Effector memory CD4-positive, alpha-beta T cell (primary cell): ENCODE measurements at places on chromosomes 2 and 18.

- H3K4me1 ChIP-seq, result no peaks in the 10 kb centered on the region
- H3K36me3 ChIP-seq, result no peaks in the 10 kb centered on the region
- no peaks in the 10 kb centered on the region for H3K27me3 ChIP-seq
- H3K27ac ChIP-seq, result no peak overlapping the region
Measured at GRCh38 chr18:61471541-61471940, 138.3 kb downstream of the CDH20 start.

- H3K27me3 ChIP-seq, result no peaks in the 10 kb centered on the region
- DNase-seq, result no peak
- no peak overlapping the region for H3K4me3 ChIP-seq
- H3K27ac ChIP-seq, result no peak overlapping the region
- H3K4me1 ChIP-seq, result no peaks in the 10 kb centered on the region
Measured at GRCh38 chr18:424071-424661, 76.3 kb downstream of the COLEC12 start.

- no peaks in the 10 kb centered on the region for H3K27me3 ChIP-seq
- H3K4me3 ChIP-seq, result no peak overlapping the region
- H3K4me1 ChIP-seq, result no peaks in the 10 kb centered on the region
- no peak for DNase-seq
- no peak overlapping the region for H3K27ac ChIP-seq
- no peaks in the 10 kb centered on the region for H3K36me3 ChIP-seq
Measured at GRCh38 chr2:215687149-215688031, 251.5 kb upstream of the FN1 start.

GRCh38 chr18:21853016-21853415 lies 112.4 kb downstream of the MIB1 start:
- no peak overlapping the region for H3K4me3 ChIP-seq
- H3K36me3 ChIP-seq, result peaks cover 10% of the 10 kb centered on the region
- H3K27me3 ChIP-seq, result no peaks in the 10 kb centered on the region
- DNase-seq, result no peak

- no peaks in the 10 kb centered on the region for H3K4me1 ChIP-seq
- H3K36me3 ChIP-seq, result peaks cover 16% of the 10 kb centered on the region
- H3K4me3 ChIP-seq, result no peak overlapping the region
Measured at GRCh38 chr2:32678825-32679224, 51.0 kb downstream of the TTC27 start.

GRCh38 chr2:120330946-120331822 lies 14.8 kb upstream of the INHBB start:
- H3K27me3 ChIP-seq, result no peaks in the 10 kb centered on the region
- H3K4me1 ChIP-seq, result no peaks in the 10 kb centered on the region
- no peaks in the 10 kb centered on the region for H3K36me3 ChIP-seq

- H3K4me3 ChIP-seq, result no peak overlapping the region
- no peaks in the 10 kb centered on the region for H3K27me3 ChIP-seq
- peaks cover 2% of the 10 kb centered on the region for H3K4me1 ChIP-seq
- H3K27ac ChIP-seq, result no peak overlapping the region
Measured at GRCh38 chr18:13099113-13099512, 108.0 kb downstream of the CEP192 start.

- H3K36me3 ChIP-seq, result no peaks in the 10 kb centered on the region
- H3K27me3 ChIP-seq, result no peaks in the 10 kb centered on the region
- no peak for DNase-seq
- no peak overlapping the region for H3K27ac ChIP-seq
- H3K4me3 ChIP-seq, result no peak overlapping the region
Measured at GRCh38 chr2:18490901-18491300, 69.6 kb downstream of the RDH14 start.

GRCh38 chr2:41024816-41025215 lies 572.9 kb upstream of the SLC8A1 start:
- no peak for DNase-seq
- no peak overlapping the region for H3K27ac ChIP-seq
- no peak overlapping the region for H3K4me3 ChIP-seq

DNA sequence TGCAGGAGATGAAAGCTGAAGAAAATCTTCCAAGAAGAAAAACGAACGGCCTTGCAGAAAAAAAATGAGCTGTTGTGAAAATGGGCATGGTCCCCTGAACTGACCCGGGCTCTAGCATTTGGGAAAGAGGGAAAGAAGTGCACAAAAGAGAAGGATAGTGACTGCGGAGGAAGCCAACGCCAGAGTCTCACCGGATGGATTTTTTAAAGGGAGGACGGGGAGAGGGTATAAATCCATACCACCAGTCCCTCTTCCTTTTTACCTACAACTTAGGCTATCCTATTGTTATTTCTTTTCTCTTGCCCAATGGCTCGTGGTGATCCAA lies 601 bp downstream of the WDR35 start:
- H3K36me3 ChIP-seq, result no peaks in the 10 kb centered on the region
- peaks cover 9% of the 10 kb centered on the region for H3K4me1 ChIP-seq
- DNase-seq, result no peak
- H3K4me3 ChIP-seq, result peak overlapping the region; percentile 83
- no peaks in the 10 kb centered on the region for H3K27me3 ChIP-seq
- peak overlapping the region; percentile 55 for H3K27ac ChIP-seq

DNA sequence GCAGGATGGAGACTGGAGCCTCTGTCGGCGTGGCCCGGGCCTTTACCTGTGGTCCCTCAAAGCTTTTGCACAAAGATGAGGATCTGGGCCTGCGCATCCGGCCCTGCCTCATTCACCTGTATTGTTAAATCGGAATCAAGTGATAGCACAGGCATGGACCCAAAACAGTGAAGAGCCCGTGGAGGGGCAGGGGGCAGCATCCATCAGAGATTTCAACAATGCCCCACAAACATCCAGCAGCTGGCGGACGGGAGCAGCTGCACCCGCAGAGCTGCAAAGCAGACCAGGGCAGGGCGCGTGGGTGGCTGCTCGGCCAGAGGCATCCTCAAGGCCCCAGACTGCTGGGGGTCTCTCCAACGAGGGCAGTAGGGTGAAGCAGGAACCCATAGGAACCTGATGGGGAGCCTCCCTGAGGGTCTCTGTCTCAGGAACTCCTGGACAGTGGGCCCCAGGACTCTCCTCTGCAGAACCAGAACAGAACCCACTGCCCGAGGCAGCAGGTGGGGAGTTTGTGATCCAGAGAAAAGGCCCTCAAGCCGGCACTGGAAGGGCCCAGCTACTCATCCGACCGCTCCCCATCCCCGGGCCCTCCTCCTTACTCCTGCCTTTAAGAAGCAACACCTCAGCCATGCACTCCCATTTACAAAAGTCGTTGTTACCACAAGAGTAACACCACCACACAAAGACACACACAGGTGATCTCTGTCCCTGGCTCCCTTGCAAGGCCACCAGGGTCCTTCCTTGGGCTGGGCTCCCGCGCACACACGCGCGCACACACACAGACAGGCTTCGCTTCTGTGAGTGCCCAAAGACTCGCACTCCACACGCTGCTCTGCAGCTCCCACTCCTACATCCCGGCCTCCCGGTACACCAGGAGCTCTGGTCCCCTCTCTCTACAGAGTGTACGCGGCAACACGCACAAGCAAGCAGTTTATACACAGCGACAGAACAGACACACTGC lies 28.8 kb downstream of the HDAC4 start:
- H3K36me3 ChIP-seq, result no peaks in the 10 kb centered on the region
- peaks cover 22% of the 10 kb centered on the region for H3K4me1 ChIP-seq
- no peak overlapping the region for H3K4me3 ChIP-seq
- H3K27me3 ChIP-seq, result no peaks in the 10 kb centered on the region
- DNase-seq, result no peak

DNA sequence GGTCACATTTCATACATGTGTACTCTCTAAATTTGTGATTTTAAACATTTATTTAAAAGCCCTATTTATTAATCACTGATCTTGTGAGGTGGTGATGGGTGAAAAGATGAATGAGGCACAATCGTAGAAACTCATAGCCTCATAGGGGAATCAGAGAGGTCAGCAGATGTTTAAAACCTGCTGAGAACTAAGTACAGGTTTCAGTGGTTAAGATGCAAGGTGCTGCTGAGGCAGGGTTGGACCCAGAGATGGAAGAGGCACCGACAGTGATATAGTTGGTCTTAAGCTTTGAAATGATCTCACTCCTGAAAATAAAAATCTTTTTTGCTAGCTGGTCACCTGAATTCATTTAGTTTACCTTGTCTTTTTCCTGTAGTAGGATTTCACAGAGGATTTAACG lies 49.6 kb downstream of the LINC00305 start:
- H3K4me1 ChIP-seq, result no peaks in the 10 kb centered on the region
- DNase-seq, result no peak
- H3K27me3 ChIP-seq, result no peaks in the 10 kb centered on the region
- no peaks in the 10 kb centered on the region for H3K36me3 ChIP-seq

DNA sequence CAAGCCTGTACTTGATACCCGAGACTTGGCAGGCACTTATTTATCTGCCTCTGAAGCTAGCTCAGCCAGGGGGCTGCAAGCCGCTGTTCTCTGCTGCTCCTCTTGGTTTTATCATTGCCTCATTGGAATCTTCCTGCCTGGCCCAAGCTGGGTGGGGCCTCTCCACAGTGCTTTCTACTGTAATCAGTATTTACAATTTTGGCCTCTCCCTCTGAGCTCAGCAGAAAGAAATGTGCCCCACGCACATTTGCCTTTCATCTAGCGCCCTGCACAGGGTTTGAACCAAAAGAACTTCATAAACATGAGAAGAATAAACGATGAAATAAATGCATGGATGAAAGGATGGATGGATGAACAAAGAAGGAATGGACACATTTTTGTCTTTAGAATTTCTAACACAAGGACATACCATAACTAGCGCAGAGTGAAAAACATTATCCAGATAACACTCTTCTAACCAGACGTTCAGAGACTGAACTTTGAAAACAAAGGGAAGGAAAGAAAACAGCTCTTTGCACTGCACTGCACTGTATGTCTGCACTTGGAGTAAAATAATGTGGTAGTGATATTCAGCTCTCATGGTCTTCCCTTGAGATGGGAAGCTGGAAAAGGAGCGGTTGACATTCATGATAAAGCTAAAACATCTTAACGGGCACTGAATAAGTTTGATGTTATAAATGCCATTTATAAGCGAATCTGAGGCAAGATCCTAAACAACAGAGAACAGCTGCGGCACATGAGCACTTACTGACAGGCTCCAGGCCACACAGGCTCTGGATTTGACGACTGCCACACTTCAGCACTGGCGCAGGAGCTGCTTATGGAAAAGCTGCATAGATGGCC lies 86.8 kb upstream of the SP3 start:
- no peak overlapping the region for H3K27ac ChIP-seq
- no peaks in the 10 kb centered on the region for H3K4me1 ChIP-seq
- H3K27me3 ChIP-seq, result no peaks in the 10 kb centered on the region
- H3K4me3 ChIP-seq, result no peak overlapping the region
- no peak for DNase-seq
- no peaks in the 10 kb centered on the region for H3K36me3 ChIP-seq

DNA sequence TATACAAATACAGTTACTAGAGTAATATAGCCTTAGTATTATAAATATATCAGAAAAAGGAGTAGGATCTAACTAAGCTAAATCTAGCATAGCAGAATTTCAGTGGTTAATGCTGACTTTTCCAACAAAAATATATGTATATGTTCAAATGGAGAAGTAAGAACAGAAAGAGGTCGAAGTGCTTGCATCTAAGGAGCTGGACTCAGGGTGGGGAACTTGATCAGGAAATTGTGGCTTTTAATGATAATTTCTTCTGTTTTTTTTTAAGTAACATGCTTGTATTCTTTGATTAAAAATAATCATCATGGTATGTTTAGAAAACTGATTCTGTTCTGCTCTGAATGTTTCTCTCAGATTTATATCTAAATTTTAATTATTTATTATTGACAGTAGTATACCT lies 327.1 kb downstream of the GALNT13 start:
- H3K27me3 ChIP-seq, result no peaks in the 10 kb centered on the region
- no peaks in the 10 kb centered on the region for H3K36me3 ChIP-seq
- no peak overlapping the region for H3K4me3 ChIP-seq
- no peaks in the 10 kb centered on the region for H3K4me1 ChIP-seq

- H3K4me1 ChIP-seq, result no peaks in the 10 kb centered on the region
- H3K36me3 ChIP-seq, result no peaks in the 10 kb centered on the region
- no peak overlapping the region for H3K4me3 ChIP-seq
- no peak overlapping the region for H3K27ac ChIP-seq
- no peak for DNase-seq
- H3K27me3 ChIP-seq, result peaks cover 5% of the 10 kb centered on the region
Measured at GRCh38 chr2:26818972-26819371, 29.0 kb upstream of the DPYSL5 start.

DNA sequence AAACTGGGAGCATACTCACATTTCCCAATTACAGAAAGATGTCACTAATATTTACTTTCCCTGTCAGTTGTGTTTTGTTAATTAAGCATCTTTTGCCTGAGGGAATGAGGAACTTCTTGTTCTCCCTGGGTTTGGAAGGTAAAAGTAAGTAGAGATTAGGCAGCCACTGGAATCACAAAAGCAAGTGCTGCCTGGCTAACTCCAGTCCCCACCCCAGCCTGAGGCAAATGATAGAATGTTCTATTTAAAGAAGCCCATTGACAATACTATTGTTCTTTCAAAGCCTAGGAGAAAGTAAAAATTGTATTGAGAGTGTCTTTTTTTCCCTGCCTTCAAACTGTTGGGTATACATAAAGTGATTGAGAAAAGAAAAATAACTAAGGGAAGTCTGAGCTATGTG lies 93.8 kb downstream of the MBD2 start:
- H3K4me3 ChIP-seq, result no peak overlapping the region
- H3K27ac ChIP-seq, result no peak overlapping the region
- H3K4me1 ChIP-seq, result peaks cover 3% of the 10 kb centered on the region
- H3K27me3 ChIP-seq, result no peaks in the 10 kb centered on the region
- no peak for DNase-seq
- no peaks in the 10 kb centered on the region for H3K36me3 ChIP-seq

DNA sequence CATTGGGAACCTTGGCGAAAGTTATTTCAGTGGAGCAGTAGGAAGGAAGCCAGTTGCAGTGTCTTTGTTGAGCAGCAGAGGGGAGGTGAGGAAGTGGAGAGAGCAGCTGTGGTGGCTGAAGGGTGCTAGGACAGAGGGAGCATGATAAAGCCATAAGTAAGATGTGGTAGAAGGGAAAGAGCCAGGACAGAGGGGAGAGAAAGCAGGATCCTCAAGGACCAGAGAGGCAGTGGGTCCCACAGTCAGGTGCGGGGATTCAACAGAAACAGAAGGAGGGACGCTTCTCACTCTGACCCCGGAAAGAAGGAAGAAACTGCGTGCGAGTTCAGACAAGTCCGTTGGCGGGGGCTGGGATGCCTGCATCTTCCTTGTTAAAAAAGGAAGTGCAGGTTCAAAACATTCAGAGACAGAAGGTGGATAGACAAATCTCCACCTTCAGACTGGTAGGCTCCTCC lies at the start of gene CXCR2:
Gene CXCR2, plus strand, starts transcription at position 403 of the 455 bp plus-strand sequence. CDS start 8,774 bp downstream, outside the sequence.
- no peaks in the 10 kb centered on the region for H3K27me3 ChIP-seq
- no peak within 1 kb of the TSS for H3K27ac ChIP-seq
- no peaks in the 10 kb centered on the region for H3K36me3 ChIP-seq
- no peak within 1 kb of the TSS for H3K4me3 ChIP-seq
- DNase-seq, result no peak
- H3K4me1 ChIP-seq, result no peaks in the 10 kb centered on the region

DNA sequence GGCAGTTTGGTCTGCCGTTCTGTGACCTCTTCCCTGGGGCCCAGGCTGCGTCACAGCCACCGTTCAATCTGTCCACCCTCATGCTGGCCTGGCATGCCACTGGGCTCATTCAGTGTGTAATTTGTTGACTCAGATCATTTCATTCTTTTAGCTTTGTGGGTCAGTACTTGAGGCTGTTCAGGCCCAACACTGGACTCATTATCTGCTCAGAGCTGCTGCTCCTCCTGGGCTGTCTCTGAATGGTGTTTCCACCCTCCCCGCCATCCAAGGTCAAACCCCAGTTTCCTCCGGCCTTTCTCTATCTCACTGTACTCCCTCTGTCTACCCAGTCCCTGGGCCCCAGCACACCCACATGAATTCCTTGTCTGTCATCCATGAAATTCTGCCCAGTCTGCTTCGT lies 152.4 kb upstream of the NCK2 start:
- no peak for DNase-seq
- no peaks in the 10 kb centered on the region for H3K4me1 ChIP-seq
- no peak overlapping the region for H3K27ac ChIP-seq
- H3K36me3 ChIP-seq, result no peaks in the 10 kb centered on the region
- H3K4me3 ChIP-seq, result no peak overlapping the region
